ENCODE measurements at places on chromosomes 11 and 22.

GRCh38 chr11:129191649-129192048 lies 476 bp downstream of the ARHGAP32 start:
- DNase-seq, result no peak

DNA sequence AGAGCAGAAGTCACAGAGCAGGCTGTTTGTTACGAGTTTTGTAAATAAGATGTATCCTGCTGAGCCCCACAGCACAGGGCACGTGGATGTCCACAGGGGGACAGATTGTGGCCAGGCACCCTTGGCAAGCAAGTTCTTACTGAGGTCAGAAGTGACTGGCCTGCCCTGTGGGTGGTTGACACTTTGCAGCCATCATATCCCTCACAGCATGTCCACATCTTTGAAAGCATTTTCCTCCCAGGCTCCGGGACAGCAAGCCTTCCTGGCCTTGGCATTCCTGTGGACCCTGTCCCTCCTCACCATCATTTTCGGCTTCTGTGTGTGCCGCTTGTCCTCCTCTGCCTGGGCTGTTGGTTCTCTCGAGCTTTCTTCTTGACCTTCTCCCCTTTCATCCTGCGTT lies 189.5 kb downstream of the TBC1D22A start:
- DNase-seq, result peak; percentile 2

- no peak for DNase-seq
Observed at GRCh38 chr22:37604074-37604473, 4.6 kb upstream of the GGA1 start.

DNA sequence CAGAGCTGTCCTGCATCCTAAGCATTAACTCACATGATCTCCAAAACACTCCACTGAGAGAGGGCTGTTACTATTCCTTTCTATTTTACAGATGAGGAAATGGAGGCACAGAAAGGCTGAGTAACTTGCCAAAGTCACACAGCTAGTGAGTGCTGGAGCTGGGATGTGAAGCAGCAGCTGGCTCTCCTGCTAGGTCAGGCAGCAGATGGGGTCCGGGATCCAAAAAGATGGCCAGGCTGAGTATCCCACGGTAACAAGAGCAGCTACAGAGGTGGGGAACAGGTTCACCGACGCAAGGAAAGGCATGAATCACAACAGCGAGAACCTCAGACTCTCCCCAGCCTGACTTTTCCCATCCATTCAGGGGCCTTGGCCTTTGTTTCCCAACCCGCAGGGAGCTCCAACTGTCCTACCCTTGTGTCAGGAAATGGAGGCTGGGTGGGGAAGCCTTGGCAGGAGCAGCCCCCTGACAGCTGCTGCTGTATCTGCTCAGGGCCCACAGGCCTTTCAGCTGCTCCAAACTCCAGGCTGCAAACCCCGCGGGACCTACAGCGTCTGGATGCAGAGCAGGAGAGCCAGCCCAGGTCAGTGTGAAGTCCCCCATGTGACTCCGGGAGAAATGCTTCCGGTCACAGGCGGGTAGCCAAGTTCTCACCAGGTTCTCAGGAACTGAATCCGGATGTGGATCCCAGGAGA lies 29.5 kb downstream of the DKK3 start:
- peak; percentile 29 for DNase-seq

GRCh38 chr11:71917646-71918140 lies 10.7 kb downstream of the XNDC1N start:
- DNase-seq, result no peak

DNA sequence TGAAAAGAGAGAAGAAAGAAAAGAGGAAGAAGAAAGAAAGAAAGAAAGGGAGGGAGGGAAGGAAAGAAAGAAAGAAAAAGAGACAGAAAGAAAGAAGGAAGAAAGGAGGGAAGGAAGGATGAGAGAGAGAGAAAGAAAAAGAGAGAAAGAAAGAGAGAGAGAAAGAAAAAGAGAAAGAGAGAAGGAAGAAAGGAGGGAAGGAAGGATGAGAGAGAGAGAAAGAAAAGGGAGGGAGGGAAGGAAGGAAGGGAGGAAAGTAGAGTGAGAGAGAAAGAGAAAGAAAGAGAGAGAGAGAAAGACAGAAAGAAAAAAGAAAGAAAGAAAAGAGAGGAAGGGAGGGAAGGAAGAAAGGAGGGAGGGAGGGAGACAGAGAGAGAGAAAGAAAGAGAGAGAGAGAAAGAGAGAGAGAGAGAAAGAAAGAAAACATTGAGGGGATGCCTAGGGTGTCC lies 11.5 kb upstream of the RAC2 start:
- DNase-seq, result no peak

GRCh38 chr11:119699227-119699626 lies 29.8 kb downstream of the NECTIN1 start:
- peak; percentile 85 for DNase-seq

- DNase-seq, result peak; percentile 55
Observed at GRCh38 chr11:61922539-61922938, 5.2 kb upstream of the RAB3IL1 start.

DNA sequence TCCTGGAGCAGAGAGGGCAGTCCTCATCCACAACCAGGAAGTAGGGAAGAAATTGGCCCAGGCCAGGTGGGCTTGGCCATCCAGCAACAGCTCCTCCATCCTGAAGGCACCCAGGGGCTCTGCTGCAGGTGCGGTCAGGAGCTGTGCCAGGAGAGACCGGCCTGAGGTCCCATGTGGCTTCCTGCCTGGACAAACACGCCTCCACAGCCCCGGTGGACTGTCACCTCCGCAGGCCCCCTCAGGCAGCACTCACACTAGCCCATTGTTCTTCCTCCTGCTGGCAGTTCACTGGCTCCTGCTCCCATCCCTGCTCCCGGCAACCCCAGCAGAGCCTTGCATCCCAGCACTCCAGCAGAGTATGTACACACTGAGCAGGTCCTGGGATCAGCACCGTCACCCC lies 16.0 kb upstream of the POU2AF1 start:
- no peak for DNase-seq

DNA sequence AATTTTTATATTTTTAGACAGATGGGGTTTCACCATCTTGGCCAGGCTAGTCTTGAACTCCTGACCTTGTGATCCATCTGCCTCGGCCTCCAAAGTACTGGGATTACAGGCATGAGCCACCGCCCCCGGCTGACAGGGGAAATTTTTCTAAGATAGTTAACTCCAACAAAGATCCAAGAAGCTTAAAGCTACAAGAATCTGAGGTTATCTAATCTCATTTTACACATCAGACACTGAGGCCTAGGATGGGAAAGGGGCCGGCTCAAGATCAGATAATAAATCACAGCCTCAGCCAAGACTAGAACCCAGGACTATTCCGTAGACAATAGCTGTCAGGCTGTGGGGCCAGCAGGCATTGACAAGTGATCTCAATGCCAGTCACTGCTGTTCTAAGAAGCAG lies 94.0 kb downstream of the AMBRA1 start:
- no peak for DNase-seq

- no peak for DNase-seq
Observed at GRCh38 chr11:69559181-69559580, 77.7 kb downstream of the LINC01488 start.

DNA sequence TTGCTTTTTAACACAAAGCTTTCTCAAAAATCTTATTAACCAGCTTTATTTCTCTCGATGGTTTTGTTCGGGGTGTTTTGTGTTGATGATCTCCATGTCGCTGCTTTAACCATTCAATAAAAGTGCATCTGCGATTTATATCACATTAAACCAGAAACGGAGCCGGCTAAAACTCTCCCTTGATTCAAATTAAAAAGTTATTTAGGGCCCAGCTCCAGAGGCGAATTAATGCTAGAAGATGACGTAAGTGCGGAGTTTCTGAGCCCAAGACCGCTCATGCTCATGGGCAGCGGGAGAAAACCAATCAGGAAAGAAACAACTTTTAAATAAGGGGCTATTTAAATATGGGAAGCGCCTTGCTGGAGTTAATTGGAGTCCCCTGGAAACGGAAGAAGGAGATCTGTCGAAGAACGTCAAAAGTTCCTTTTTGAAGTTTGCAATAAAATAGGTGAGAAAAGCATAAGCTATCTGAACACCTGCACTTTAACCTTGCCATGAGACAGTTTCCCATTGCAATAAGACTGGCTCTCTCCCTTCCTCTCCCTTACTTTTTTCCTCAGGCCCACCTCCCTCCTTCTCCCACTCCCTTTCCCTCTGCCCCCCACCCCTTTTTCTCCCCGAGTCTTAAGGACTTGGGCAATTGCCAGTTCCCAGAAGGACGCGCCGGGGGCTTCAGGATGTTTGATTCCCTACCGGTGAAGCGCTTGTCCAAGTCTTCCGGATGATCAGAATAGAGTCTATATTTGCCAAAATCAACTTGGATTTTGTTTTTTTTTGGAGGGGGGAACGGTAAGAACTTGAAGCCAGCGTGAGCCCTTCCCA lies 1.9 kb upstream of the DBX1 start:
- no peak for DNase-seq

DNA sequence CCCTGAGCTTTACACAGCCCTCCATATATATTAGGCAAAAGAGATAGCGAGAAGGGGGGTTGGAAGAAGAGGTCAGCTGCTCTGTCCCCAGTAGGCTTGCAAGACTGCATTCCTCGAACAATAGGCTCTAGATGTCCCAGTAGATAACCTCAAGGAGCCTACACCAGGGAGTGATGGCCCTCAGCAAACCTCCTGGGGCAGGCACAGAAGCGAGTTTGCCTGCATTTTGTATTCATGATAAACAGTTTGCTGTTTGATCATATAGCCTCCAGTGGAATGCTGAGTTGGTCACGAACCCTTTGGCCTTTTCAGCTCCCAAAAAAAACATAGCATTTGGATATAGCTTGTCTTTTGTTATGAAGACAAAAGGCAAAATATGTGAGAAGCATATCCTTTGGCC lies 95.1 kb upstream of the GRAMD1B start:
- DNase-seq, result no peak

DNA sequence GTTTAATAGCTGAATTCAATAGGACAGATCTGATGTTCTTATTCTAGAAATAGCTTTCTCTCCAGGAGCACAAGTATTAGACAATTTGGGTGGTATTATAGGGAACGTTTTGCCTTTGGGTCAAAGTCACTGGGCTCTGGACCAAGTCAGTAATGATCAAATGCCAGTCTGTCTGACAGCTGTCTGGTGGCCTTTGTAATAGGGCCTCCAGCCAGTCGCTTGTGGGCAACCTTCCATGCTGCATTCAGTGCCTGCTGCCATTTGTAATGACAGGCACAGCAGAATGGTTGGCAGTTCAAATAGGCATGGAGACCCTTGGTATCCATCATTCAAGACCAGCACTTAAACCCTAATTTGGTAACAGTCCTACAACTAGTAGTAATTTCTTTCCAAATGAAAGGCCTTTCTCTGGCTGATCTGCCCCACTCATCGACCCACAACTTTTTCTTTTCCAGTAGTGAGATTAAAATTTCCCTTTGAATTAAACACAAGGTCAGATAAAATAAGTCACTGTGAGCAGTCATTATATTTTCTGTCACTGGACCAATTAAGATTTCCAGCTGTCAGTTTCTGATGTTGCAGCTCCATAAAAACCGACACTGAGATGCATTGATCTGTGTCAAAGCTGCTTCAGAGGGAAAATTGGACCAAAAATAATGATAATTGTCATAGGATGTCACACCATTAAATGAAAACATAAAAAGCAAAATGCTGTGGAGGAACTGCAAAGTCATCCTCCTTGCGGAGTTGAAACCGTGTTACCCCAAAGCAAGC lies 1038.1 kb downstream of the LRRC4C start:
- no peak for DNase-seq

GRCh38 chr22:37229805-37230672 lies 14.0 kb downstream of the RAC2 start:
- DNase-seq, result peak; percentile 80

DNA sequence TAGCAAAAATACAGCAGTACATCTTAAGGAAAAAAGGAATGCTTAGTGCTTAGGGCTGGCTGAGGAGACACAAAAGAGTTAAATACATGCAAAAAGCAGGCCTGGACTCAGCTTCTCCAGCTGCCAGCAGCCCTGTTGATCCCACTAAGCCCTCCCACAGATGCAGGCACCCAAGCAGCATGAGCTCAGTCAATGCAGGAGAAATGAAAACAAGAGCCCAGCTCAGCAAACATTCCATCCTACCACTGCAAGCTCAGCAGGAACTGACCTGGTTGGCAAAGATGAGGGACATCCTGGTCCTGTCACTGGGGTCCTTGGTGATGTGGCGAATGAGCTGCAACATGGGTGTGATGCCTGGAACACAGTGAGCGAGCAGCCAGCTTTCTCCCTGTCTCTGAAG lies 5.8 kb downstream of the CYB5R2 start:
- no peak for DNase-seq

DNA sequence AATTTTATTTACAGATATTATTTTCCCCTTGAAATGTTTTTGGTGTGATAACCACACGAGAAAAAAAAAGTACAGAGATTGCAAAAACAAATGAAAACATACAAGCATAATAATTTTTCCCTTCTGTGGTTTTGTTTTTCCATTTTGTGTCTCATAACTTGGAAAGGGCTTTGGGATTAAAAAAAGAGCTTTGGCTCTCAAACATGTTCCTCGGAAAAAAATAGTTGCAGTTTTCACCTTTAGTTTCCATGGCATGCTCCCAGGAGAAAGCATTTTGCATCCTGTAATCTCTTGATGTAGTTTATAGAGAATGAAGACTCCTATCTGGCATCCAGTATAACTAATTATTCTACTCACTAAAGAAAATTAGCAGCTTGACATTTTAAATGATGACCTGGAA lies 362.1 kb upstream of the PDGFD start:
- no peak for DNase-seq

- no peak for DNase-seq
Observed at GRCh38 chr11:7531011-7531410, 17.2 kb downstream of the PPFIBP2 start.

GRCh38 chr22:22673628-22674027 lies 29.2 kb downstream of the GGTLC2 start:
- no peak for DNase-seq

- no peak for DNase-seq
Observed at GRCh38 chr11:133961890-133962289, 5.1 kb upstream of the IGSF9B start.

GRCh38 chr11:120546312-120547205 lies 35.0 kb downstream of the GRIK4 start:
- peak; percentile 24 for DNase-seq

DNA sequence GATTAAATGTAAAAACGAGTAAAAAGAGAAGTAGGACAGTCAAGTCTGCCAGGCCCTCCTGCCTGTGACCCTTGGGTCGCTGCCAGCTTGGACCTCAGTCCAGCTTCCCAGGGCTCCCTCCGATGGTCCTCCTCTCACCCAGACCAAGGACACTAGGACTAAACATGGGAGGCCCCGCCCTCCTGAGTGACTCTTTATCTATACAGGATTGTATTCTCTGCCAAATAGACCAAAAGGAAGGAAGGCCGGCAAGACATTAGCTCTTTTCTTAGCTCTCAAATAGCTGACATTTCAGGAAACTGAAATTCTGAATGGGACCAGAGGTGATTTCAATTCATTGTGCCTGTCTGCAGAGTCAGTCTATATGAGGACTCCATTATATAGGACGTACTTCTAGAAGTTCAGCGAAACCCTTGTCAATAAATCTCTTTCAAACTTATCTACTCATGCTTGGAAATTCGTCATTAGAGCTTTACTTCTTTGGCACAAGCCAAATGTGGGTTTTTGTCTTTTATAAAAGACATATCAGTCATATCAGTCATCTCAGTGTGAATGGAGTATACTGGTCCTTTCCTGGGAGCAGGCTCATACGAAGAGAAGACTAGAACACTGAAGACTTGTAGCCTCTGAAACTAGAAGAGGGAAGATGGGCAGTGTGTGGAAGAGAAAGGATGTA lies 28.5 kb downstream of the ADORA2A start:
- DNase-seq, result no peak

GRCh38 chr11:75280227-75280701 lies 39.7 kb downstream of the TPBGL start:
- peak; percentile 83 for DNase-seq
